Stimulated activated CD4-positive, alpha-beta T cell treated with anti-CD3 and anti-CD28 coated beads, Interleukin-12 subunit alpha, Interleukin-12 subunit beta, amount 100 ng/mL, for 48 hours (primary cell): ENCODE measurements at places on chromosomes 4 and X.

DNA sequence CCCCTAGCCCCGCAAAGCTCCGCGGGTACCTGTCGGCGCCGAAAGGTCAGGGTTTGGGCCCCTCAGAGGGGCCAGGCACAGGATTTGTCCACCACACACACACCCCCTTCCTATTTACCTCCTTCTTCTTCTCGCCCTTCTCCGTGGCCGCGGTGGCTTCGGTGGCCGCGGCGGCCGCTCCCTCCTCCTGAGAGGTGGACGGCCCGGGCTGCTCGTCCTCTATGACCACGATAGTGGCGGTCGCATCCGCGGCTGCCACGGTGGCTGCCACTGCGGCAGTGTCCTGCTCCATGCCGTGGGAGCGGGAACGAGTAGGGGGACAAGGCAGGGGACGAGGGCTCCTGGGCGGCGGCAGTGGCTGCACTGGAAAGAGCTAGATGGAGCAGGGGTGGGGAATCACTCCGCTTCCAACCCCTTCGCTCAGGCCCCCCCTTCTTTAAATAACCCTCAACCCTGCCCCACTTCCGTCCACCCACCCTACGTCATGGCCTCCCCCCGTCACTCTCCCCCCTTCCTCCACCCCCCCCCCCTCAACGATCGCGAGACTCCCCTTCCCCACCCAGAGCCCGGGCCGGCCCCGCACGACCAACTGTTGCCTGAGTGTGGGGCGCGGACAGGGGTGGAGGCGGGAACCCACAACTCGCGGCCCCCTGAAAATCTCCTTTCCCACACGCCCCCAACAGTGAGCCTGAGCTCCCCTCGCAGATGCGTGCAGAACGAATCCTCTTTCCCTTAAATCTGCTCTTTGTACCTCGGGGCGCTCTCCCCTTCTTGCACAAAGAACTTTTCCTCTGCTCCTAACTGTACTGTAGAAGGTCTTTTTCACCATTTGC lies at the start of gene SMARCA1:
SMARCA1 (minus strand) TSS at position 412 of the 833 bp plus-strand sequence; CDS start at position 292, 120 bp downstream.
- DNase-seq, result no peak

DNA sequence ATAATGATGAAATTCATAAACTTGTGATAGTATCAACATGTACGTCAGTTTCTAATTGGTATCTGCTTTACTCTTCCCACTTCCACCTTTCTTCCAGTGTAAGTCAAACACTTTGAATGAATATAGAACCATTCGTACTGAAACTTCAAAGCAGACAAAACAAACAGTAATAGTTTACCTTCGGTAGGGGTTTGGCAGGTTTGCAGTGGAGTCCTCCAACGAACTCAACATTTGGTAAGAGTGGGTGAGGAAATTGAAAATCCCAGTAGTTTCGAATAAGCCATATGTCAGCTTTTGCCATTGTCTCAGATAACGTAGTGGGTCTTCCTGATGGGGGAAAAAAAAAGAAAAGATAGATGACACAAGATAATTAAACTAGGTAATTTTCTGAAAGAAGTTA lies 2.2 kb downstream of the UGT2B4 start:
- DNase-seq, result no peak

GRCh38 chrX:10104958-10105658 lies 51.7 kb upstream of the CLCN4 start:
- DNase-seq, result no peak

DNA sequence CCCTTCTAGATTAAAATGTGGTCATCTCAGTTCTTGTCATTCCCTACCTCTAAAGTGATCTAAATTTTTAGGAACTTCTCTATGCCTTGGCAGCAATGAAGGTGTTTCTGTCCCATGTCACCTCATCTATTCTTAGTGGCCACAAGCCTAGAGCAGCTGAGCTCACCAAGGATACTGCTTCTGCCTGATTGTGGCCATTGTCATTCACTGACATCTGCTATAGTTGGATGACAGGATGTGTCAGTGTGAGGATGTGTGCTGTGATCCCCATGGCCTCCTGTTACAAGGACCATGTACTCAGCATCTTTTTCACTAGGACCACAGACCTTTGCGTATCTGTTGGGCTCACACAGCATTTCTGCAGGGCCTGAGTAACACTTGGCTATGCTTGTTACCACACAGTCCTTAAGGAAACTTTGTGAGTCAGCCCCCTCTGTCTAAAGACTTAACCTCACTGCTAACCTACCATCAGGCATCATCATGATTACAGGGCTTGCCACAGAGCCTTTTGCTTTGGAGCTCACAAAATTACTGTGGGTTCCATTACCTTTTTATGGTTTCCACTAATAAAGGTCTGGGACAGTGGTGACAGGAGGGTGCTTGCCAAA lies 421.0 kb downstream of the ADAM29 start:
- no peak for DNase-seq

DNA sequence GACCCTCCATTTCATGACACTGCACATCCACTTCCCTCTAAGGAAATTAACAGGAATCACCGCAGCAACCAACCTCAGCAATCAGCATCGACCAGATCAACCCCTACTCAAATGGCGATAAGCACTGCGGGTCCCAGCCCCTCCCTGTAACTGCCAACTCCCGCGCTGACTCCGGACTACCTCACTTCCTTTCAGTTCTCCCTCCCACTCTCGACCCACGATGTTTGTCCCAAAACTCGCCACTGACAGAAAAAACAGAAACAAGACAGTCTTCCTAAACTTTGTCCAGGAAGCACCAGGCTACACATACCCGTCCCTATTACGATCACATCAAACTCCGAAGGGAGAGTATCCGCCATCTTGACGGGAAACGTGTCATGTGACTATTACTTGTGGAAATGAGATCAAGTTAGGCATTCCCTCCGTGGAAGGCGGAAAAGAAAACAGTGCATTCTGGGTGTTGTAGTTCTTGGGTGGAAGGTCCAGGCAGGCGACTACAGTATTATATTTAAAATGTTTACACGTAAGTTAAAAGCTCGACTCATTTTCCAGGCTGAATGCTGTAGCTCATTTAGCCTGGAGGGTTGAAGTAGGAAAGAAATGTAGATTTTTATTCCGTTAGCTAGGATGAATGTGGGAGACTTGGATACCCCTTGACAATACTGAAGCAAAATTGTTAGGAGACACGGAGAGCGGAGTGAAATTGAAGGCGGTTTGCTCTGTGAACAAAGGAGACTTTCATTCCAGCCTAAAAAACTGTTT lies at the start of gene CHM:
CHM (minus strand) TSS at position 385 of the 762 bp plus-strand sequence; CDS start at position 359, 26 bp downstream.
- DNase-seq, result peak; percentile 23

DNA sequence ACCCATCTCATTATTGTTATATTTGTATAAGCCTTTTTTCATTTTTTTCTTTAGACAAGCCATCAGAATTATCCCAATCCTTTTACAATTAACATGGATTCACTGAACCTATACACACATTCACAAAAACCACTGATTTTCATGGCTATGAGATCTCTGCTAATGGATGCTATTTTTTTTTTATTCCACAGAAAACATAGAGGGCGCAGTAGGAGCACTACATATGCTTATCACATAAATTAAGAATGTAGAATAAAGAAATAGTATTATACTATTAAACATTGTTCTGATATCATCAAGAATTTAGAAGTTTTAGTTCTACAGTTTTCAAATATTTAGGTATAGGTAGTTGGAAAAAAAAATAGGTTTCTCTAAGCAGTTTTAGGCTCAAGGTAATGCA lies 1477.4 kb downstream of the ARAP2 start:
- DNase-seq, result no peak

DNA sequence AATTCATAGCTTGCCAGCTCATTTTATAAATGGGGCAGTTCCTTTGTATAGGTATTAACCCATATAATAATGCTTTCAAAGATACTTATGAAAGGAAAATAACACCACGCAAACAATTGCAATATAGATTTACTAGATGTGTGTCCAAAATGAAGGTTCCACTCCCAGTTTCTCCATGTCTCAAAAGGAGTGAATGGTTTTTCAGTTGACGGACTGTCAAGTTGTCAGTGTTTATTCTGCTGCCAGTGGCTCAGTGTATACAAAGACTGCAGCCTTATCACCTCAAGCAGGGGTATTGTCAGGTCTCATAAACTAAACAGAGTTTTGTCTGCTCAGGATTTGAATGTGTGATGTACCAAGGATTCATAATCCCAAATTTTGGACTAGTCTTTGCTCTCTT lies 585.3 kb upstream of the ATOH1 start:
- DNase-seq, result no peak

DNA sequence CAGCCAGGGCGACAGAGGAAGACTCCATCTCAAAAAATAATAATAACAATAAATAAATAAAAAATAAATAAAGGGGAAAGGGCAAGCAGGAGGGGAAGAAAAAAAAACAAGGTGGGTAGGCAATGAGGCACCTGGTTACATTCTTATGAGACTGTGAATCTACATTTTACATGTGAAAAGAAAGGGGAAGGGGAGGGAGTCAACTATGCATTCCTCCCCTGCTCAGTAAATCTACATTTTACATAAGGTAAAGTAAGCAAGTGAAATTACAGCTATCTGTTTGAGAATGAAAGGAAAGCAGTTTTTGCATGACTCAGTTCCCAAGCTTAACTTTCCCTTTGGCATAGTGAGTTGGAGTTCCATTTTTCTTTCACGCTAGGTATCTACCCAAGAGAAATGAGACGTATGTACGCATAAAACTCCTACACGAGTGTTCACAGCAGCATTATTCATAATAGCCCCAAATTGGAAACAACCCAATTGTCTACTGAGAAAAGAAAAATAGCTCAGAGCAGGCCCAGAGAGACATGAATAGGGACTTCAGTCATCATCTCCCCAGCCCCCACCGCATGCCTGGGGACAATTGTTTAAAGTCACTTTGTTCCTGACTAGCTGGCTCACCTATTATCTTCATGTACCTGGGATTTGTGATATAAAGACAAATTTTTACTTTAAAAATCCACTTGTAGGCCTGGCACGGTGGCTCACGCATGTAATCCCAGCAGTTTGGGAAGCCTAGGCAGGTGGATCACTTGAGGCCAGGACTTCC lies 52.4 kb downstream of the DDX3X start:
- no peak for DNase-seq

GRCh38 chr4:139849219-139849618 lies 183.6 kb downstream of the MGST2 start:
- DNase-seq, result no peak

GRCh38 chr4:12595489-12595888 lies 888.7 kb downstream of the RAB28 start:
- DNase-seq, result no peak

DNA sequence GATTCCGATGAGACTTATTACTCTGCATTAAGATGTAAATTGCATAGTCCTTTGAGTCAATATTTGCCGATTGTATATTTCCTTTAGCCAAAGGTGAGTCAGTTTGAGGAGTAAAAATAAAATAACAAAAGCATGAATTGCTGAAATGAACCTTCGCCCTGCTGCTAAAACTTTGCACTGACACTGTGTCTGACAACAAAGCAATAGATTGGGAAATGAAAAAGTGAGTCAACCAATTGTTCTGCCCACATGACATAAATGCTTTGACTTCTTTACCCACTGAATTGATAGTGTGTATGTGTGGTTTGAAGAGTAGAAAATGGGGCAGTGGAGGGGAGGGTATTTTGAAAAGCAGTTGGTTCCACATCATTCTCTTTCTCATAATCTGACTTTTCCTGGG lies 88.4 kb upstream of the AFF2 start:
- DNase-seq, result no peak

- no peak for DNase-seq
These were observed 406.7 kb downstream of the SPOCK3 start for GRCh38 chr4:166827629-166828028.

GRCh38 chr4:182918791-182919302 lies 1.7 kb upstream of the DCTD start:
- DNase-seq, result peak; percentile 28
